ENCODE measurements at places on chromosomes 4 and X.
A peak's percentile ranks its signal among the peaks of the same experiment; 100 is the strongest.

DNA sequence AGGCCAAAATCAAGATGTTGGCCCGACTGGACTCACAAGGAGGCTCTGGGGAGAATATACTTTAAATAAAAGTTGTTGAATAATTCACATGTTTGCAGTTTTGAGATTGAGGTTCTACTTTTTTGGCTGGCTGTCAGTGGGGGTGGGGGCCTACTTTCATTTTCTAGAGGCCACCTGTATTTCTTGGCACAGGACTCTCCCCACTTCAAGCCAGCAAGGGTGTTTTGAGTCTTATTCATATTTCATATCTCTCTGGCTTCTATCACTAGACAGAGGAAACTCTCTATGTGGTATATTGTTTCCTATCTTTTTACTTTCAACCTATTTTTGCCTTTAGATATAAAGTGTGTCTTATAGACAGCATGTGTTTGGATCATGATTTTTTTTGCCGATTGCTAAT, 266.4 kb downstream of the PRR32 start:
- no peak overlapping the region for H3K4me3 ChIP-seq
- H3K27ac ChIP-seq: no peak overlapping the region

GRCh38 chr4:17324386-17324830, 187.5 kb downstream of the QDPR start:
- DNase-seq: no peak
- H3K27me3 ChIP-seq: peaks cover 5% of the 10 kb centered on the region
- no peak overlapping the region for H3K27ac ChIP-seq
- H3K4me1 ChIP-seq: no peaks in the 10 kb centered on the region

DNA sequence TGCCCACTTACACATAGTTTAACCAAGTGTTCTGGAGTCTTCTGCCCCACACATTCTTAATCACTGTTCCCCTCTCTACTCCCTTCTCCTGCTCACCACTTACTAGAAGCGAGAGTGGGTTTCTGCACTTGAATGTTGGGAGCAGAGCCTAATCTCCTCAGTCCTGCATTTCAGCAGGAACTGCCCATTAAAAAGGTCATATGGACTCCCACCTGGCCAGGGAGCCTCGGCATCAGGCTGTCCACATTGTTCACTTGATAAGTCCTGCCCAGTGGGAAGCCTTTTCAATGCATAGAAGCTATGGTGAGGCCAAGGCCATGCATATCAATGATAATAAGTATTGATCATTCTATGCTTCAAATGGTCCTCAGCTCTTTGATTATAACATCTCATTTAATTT, 144.3 kb downstream of the LDB2 start:
- no peaks in the 10 kb centered on the region for H3K4me1 ChIP-seq
- H3K4me3 ChIP-seq: no peak overlapping the region
- no peaks in the 10 kb centered on the region for H3K36me3 ChIP-seq
- H3K27ac ChIP-seq: no peak overlapping the region
- H3K27me3 ChIP-seq: no peaks in the 10 kb centered on the region

DNA sequence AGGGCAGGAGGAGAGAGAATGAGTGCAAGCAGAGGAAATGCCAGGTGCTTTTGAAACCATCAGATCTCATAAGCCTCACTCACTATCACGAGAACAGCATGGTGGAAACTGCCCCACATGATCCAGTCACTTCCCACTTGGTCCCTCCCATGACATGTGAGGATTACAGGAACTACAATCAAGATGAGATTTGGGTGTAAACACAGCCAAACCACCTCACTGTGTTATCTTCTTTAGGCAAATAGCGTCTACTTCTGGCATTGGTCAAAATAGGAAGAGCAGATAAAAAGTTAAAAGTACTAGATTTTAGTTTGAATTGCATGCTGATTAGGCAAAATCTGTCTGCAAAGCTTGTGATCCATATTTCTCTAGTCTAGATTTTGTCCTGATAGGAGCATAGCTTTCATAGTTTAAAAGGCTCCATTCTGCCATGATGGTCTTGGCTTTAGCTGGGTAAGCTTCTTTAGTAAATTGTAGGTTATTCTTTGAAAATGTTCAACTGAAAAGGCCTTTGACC, 267.5 kb downstream of the NKX6-1 start:
- no peak overlapping the region for H3K27ac ChIP-seq
- H3K4me1 ChIP-seq: no peaks in the 10 kb centered on the region
- no peak for DNase-seq
- H3K4me3 ChIP-seq: no peak overlapping the region
- no peaks in the 10 kb centered on the region for H3K36me3 ChIP-seq

DNA sequence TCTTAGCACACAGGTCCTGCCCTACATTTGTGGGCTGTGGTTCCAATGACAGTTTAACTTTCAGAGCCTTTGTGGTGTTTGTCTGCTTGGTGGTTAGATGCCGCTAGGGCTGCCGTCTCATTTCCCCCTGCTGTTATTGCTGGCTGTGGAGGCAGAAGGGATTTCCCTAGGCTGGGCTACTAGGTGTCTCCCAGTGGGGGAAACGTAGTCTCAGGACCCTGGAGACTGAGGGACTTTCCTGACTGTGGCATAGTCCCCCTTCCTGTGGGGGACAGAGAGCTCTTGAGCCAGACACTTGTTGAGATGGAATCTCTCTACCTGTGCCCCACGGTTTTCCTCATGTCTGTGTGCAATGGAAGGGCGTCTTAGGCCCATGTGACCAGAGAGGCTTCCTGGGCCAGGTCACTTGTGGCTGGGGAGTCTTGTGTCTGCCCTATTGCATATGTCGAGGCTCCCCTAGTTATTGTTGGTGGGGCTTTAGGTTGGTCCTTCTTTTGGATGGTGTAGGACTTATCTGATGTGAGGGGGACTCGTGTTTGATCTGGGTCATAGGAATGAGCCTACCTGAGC, 68.2 kb downstream of the ARHGAP10 start:
- H3K27ac ChIP-seq: no peak overlapping the region
- no peaks in the 10 kb centered on the region for H3K36me3 ChIP-seq
- DNase-seq: no peak
- no peak overlapping the region for H3K4me3 ChIP-seq

DNA sequence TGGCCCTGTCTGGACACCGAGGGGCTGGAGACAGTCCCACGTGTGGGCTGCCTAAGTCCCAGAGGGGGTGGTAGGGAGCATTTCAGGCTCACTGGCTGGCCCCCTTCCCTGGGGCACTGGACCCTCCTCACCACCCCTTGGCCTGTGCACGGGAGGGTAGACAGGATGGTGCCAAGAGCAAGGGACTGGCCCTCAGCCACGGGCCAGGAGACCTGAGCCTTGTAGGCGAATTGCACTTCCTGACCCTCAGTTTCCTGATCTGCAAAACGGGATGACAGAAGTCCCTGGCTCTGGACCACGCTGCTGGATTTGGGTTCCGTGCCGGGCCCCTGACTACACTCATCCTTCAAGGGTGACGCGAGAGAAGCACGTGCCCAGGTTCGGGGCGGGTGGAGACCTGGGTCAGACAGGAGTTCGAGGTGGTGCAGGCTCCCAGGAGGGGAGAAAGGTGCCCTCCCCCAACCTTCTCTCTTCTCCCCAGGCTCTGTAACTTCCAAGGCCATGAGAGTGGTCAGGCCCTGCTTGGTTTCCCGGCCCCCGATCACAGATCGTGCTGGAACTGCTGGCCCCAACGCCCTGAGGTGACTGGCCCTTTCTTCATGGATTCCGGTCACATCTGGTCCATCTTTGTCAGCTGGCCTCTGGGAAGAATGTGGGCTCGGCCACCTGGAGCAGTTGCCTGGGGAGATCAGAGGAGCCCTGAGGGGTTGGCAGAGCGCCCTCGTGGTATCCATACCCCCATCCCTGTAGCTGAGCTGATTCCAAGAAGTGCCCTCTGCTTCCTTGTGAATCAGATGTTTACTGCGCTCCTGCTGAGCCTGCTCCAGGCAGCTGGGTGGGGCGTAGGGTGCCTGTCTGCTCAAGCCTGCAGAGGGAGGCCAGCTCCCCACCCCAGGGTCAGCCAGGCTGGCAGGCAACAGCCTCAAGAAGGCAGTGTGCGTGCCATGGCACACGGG, 3.3 kb downstream of the SH3BP2 start:
- H3K4me3 ChIP-seq: no peak overlapping the region
- no peak overlapping the region for H3K27ac ChIP-seq
- peaks cover 37% of the 10 kb centered on the region for H3K4me1 ChIP-seq
- no peak for DNase-seq
- no peaks in the 10 kb centered on the region for H3K36me3 ChIP-seq

- H3K27me3 ChIP-seq: no peaks in the 10 kb centered on the region
- peaks cover 46% of the 10 kb centered on the region for H3K4me1 ChIP-seq
- no peak overlapping the region for H3K4me3 ChIP-seq
- no peak overlapping the region for H3K27ac ChIP-seq
- peaks cover 12% of the 10 kb centered on the region for H3K36me3 ChIP-seq
- DNase-seq: no peak
Observed at GRCh38 chr4:184434501-184435066, 39.8 kb downstream of the IRF2 start.

GRCh38 chr4:113256946-113257345, 207.5 kb downstream of the ANK2 start:
- no peaks in the 10 kb centered on the region for H3K27me3 ChIP-seq
- H3K27ac ChIP-seq: no peak overlapping the region
- no peaks in the 10 kb centered on the region for H3K4me1 ChIP-seq
- no peak for DNase-seq
- H3K36me3 ChIP-seq: no peaks in the 10 kb centered on the region

GRCh38 chrX:65688403-65688871, 21.0 kb downstream of the MSN start:
- peaks cover 60% of the 10 kb centered on the region for H3K4me1 ChIP-seq
- no peaks in the 10 kb centered on the region for H3K27me3 ChIP-seq
- peak overlapping the region; percentile 69 for H3K4me3 ChIP-seq
- peak overlapping the region; percentile 95 for H3K27ac ChIP-seq

- no peaks in the 10 kb centered on the region for H3K4me1 ChIP-seq
- no peak overlapping the region for H3K4me3 ChIP-seq
- no peaks in the 10 kb centered on the region for H3K36me3 ChIP-seq
- no peak overlapping the region for H3K27ac ChIP-seq
- no peaks in the 10 kb centered on the region for H3K27me3 ChIP-seq
Observed at GRCh38 chrX:21174439-21174838, 199.8 kb upstream of the CNKSR2 start.

DNA sequence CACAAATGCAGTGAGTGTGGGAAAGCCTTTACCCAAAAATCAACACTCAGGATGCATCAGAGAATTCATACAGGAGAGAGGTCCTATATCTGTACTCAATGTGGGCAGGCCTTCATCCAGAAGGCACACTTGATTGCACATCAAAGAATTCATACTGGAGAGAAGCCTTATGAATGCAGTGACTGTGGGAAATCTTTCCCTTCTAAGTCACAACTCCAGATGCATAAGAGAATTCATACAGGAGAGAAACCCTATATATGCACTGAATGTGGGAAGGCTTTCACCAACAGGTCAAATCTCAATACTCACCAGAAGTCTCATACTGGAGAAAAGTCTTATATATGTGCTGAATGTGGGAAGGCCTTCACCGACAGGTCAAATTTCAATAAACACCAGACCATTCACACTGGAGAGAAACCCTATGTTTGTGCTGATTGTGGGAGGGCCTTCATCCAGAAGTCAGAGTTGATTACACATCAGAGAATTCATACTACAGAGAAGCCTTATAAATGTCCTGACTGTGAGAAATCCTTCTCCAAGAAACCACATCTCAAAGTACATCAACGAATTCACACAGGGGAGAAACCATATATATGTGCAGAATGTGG, 79.3 kb downstream of the ZNF81 start:
- peaks cover 40% of the 10 kb centered on the region for H3K36me3 ChIP-seq
- H3K4me1 ChIP-seq: no peaks in the 10 kb centered on the region
- no peaks in the 10 kb centered on the region for H3K27me3 ChIP-seq
- H3K27ac ChIP-seq: no peak overlapping the region
- no peak for DNase-seq
- H3K4me3 ChIP-seq: no peak overlapping the region

DNA sequence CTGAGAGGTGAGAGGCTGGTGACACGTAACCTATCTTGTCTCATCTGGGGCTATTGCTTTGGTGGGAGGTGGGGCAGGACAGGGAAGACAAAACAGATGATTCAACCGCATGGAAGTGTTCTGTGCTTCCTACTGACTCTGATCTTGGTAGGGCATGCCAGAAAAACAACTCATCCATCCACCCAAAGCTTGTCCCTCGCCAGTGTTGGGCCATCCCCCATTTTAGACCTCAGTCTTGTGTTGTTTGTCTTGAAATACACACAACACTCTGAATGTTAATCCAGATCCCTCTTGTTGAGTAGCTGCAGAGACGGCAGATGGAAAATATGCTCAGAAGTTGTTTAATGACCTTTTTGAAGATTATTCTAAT, 377 bp downstream of the CHRNA9 start:
- no peak for DNase-seq
- peaks cover 5% of the 10 kb centered on the region for H3K27me3 ChIP-seq
- no peaks in the 10 kb centered on the region for H3K4me1 ChIP-seq
- no peaks in the 10 kb centered on the region for H3K36me3 ChIP-seq
- H3K27ac ChIP-seq: no peak overlapping the region
- H3K4me3 ChIP-seq: no peak overlapping the region

GRCh38 chr4:8542776-8543525, 37.2 kb upstream of the GPR78 start:
- no peak overlapping the region for H3K4me3 ChIP-seq
- no peaks in the 10 kb centered on the region for H3K4me1 ChIP-seq
- H3K27me3 ChIP-seq: peaks cover 5% of the 10 kb centered on the region
- no peak overlapping the region for H3K27ac ChIP-seq
- H3K36me3 ChIP-seq: no peaks in the 10 kb centered on the region

DNA sequence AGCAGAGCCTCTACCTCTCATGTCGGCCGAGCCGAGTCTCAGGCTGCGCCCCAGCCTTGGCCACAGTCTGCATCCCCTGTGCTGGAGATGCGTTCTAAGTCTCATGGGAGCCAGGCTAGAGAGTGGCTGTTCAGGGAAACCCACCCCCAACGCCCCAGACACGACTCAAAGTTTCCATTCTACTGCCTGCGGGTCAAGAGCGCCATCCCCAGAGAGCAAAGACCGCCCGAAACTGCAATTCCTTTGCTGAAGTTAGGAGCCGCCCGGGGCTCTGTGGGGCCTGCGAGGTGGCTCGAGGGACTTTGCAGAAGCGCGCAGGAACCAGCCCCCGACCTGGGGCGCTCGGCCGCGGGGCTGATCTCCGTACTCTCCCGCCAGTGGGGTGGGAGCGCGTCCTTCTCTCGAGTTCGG, 10.0 kb upstream of the ELF4 start:
- peaks cover 14% of the 10 kb centered on the region for H3K4me1 ChIP-seq
- no peaks in the 10 kb centered on the region for H3K27me3 ChIP-seq
- peak overlapping the region; percentile 75 for H3K4me3 ChIP-seq
- DNase-seq: no peak
- no peak overlapping the region for H3K27ac ChIP-seq
- peaks cover 3% of the 10 kb centered on the region for H3K36me3 ChIP-seq

DNA sequence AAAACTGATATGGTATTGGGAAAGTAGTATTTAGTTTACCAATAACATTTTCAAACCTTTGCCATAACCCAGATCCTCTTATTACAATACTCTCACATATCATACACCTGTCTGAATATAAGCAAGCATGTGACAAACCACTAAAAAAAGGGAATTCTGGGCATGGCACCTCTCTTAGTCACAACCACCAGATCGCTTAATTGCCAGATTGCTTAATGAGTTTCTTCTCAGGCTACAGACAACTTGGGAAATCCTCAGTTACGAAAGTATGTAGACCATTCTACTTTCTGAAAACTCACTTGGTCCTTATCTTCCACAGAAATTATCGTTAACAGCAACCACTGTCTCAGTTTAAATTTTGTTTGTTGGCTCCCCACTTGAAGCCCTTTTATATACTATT, 2.1 kb downstream of the NAF1 start:
- H3K27me3 ChIP-seq: no peaks in the 10 kb centered on the region
- H3K4me3 ChIP-seq: no peak overlapping the region
- H3K36me3 ChIP-seq: peaks cover 15% of the 10 kb centered on the region
- no peak for DNase-seq

GRCh38 chr4:37244583-37245390, at the start of gene NWD2:
Gene NWD2, plus strand, starts transcription at chr4:37244743. Its CDS starts 325 bp downstream, at chr4:37245068.
- H3K4me1 ChIP-seq: no peaks in the 10 kb centered on the region
- peaks cover 12% of the 10 kb centered on the region for H3K27me3 ChIP-seq
- no peak within 1 kb of the TSS for H3K27ac ChIP-seq

All from memory B cell (primary cell).